ENCODE measurements at places on chromosomes 11 and 22.

DNA sequence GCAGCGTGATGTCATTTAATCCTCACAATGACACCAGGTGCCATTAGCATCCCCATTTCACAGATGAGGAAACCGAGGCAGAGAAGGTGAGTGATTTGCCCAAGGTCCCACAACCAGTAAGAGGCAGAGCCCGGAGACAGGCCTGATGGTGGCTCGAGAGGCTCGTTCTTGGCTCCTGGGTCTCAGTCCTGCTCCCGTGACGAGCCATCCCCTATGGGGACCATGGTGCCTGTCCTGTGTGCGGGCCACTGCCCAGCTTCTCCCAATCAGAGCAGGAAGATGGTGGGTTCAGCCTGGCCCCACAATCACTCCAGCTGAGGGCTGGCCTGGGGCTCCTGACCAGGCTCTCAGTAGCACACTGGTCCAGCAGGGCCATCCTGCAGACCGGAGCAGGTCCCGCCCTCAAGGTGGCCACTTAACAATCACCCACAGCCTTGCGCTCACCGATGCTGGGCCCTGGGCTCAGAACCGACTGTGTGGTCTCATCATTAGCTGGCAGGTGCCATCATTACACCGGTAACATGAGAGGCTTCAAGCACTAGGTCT lies 3.6 kb downstream of the ALDH3B1 start:
- no peak for DNase-seq

DNA sequence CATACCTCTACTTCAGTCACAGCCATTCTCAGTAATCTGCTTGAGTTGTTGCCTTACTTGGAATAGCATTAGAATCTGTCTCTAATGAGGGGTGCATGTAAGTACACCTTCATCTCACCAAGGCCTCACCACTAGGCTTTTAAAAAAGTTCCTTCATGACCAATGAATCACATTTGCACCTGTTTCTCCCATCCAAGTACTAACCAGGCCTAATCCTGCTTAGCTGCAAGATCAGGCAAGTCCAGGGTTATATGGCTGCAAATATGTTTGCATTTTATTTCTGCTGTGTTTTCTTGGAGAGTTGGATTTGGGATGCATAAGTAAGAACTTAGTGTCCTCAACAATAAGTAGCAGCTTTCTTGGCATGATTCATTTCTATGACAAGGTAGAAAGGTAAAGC lies 66.9 kb downstream of the BBOX1 start:
- no peak for DNase-seq

DNA sequence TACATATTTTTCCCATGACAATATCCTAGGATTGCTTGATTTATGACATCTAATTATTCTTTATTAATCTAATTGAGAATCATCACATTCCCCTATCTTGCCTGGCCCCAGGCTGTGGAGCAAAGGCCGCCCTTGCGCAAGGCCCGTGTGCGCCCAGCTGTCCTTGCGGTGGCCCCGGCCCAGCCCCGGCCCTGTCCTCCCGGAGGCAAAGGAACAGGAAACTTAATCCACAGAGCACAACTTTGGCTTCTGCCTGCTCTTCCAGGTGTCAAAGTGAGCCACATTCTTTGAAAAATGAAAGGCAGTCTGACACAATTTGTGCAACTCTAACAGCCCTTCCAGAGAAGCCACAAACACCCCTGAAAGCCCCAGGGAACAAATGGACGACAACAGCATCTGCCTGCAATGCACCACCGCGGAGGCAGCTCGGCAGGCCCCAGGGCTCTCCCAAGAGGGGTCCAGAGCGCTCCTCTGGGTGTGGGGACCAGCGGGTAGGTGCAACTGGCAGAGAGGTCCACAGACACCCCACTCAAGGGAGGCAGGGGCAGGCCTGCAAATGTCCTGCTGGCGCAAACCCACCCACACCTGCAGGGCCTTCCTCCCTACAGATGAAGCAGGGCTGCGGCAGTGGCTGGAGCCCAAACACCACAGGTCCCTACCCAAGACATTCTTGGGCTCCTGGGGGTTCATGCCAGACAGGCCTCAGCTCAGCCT lies 30.3 kb downstream of the GNB1L start:
- no peak for DNase-seq

DNA sequence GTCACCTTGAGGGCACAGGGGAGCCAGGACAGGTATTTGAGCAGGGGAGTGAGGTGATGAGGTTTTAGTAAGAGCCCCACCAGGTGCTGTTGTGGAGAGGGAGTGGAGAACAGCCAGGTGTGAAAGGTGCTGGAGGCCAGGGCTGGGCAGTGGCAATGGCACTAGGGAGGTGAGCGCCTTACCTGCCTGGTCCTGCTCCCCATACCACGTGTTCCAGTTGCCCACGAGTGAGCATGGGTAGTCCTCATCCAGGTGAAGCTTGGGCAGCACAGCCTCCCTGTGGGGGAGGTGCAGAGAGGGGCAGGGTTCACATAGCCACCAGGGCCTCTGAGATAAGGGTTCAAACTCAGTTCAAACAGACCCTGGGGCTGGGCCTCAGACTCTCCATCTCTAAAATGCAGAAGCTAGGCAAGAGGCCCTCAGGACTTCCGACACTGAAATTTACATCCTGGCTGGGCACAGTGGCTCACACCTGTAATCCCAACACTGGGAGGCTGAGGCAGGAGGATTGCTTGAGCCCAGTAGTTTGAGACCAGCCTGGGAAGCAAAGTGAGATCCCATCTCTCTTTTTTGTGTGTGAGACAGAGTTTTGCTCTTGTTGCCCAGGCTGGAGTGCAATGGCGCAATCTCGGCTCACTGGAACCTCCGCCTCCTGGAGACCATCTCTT lies 11.8 kb downstream of the NIPSNAP1 start:
- no peak for DNase-seq

- no peak for DNase-seq
These were observed 25.1 kb downstream of the GLB1L2 start for GRCh38 chr11:134356656-134357544.

DNA sequence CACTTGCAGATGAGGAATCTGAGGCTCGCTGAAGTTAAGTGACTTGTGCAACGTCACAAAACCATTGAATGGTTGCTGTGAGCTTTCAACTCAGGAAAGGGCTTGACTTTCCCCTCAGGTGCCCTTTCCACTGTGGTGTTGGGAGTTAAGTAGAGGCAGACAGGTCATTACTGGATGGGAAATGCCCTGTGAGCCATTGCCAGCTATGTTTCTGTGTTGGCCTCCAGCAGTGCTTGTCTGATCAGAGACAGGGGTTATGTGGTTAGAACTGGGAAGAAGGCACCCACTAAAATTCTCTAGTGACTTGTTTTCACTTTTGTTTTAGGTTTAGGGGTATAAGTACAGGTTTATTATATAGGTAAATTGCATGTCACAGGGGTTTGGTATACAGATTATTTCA lies 96.6 kb downstream of the FDX1 start:
- no peak for DNase-seq
